ENCODE measurements at places on chromosomes 16 and 17.

GRCh38 chr16:53087101-53087500 is 32.3 kb downstream of the CHD9 start:
- DNase-seq, result no peak

DNA sequence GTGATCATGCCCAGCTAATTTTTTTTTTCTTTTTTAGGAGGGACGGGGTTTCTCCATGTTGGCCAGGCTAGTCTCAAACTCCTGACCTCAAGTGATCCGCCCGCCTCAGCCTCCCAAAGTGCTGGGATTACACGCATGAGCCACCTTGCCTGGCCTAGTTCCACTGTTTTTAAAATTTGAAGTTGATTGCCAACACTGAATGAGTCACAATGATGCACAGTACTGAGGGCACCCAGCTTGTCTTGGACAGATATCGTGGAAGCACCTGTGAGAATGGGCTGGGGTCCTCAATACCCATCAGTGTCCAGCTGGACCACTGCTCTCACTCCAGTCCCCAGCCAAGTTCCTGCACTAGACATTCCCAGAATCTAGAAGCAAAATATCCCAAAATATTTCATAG is 2.5 kb downstream of the KNOP1 start:
- DNase-seq, result no peak

GRCh38 chr17:60468371-60468770 is 46.1 kb downstream of the CHCT1 start:
- DNase-seq, result no peak

GRCh38 chr17:12421646-12422306 is 243.9 kb upstream of the MYOCD start:
- no peak for DNase-seq

DNA sequence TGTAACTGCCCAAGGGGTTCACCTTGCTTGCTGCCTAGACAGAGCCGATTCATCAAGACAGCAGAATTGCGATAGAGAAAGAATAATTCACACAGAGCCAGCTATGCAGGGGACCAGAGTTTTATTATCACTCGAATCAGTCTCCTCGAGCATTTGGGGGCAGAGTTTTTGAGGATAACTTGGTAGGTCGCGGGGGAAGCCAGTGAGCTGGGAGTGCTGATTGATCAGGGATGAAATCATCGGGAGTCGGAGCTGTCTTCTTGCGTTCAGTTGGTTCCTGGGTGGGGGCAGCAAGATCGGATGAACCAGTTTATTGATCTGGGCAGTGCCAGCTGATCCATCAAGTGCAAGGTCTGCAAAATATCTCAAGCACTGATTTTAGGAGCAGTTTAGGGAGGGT is 9.1 kb downstream of the ITGAM start:
- DNase-seq, result no peak

GRCh38 chr16:54430491-54431030 is 144.0 kb upstream of the IRX3 start:
- no peak for DNase-seq

GRCh38 chr16:64196444-64196843 is 925.4 kb downstream of the CDH11 start:
- no peak for DNase-seq

DNA sequence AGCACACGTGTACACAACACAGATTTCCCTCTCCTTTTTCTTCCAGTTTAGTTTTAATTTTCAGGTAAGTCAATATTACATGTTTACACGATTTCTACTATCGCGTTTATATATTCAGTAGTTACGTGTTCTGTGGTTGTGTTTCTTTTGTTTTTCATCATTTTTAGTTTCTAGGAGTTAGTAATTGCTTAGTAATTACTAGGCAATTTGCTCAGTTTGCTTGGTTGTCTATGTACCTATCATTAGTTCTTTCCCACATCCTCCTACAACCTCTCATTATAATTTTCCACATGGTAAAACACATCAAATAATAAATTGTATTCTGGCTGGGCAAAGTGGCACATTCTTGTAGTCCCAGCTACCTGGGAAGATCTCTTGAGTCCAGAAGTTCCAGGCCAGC is 24.6 kb upstream of the GUCY2D start:
- DNase-seq, result no peak

DNA sequence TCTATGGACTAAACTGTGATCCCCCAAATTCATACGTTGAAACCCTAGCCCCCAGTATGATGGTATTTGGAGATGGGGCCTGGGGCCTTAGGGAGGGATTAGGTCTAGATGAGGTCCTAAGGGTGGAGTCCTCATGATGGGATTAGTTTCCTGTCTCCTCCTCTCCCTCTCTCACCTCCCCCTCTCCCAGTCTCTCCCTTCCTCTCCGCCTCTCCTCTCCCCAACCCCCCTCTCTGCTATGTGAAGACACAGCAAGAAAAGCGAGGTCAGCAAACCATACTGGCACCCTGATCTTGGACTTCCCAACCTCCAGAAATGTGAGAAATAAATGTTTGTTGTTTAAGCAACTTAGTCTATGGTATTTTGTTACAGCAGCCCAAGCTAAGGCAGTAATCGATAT is 15.4 kb downstream of the ZNF18 start:
- DNase-seq, result no peak

GRCh38 chr17:9612006-9612405 is 33.3 kb upstream of the USP43 start:
- DNase-seq, result no peak

DNA sequence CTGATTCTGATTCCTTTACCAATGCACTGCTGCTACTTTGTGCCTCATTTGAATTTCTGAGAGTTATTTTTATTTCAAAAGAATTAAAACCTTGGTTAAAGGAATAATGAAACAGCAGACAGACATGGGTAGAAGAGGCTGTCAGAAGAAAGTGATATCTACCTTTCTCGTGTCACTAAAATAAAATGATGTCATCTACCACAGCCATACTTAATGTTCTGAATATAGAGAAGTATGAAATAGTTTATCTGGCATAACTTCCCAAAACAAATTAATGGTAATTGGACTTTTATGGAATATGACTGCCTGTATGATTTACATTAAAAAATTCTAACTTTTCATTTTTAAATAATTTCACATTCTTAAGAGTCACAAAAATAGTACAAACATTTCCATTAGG is 52.5 kb downstream of the EFCAB13 start:
- DNase-seq, result no peak

DNA sequence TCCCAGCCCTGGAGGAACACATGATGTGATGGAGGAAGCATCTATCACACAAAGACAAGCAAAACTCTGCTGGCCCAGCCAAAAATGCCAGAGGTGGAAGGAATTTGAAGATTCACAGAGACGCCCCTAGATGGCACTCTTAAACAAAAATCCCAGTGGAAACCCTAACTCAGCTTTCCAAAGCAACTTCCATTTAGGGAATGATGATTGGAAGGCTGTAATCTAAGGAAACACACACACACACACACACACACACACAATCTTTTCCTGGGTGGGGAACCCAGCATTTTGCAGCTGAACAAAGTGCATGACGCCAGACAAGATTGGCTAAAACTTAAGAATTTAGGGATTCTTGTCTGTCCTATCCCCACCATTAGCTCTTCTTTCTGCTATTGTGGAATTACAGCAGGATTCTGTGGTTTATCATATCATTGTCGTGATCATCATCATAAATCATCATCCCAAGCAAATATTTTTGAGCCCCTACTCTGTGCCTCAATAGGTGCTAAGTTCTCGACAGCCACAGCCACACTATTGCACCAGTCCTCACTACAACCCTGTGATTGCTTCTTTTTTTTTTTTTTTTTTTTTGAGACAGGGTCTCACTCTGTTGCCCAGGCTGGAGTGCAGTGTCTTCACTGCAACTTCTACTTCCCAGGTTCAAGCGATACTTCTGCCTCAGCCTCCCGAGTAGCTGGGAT is 1.6 kb upstream of the LDAF1 start:
- DNase-seq, result peak; percentile 17

DNA sequence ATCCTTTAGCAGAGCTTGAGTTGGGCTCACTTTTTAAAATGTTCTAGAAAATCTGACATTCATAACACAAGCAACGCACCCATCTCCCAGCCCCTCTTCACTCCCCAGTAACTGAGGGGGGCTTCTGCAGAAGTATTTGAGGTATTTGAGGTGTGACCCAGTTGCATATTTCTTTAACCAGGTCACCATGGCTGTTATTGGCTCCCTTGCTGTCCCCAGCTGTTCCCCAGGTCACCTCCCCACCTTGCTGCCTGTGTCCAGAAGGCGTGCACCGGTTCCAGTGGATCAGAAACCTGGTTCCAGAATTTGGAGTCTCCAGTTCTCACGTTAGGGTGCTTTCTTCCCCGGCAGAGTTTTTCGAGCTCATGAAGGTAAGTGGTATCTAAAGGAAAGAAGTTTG is 13.8 kb downstream of the PGS1 start:
- no peak for DNase-seq

GRCh38 chr16:17173281-17173680 is 297.5 kb downstream of the XYLT1 start:
- DNase-seq, result no peak

DNA sequence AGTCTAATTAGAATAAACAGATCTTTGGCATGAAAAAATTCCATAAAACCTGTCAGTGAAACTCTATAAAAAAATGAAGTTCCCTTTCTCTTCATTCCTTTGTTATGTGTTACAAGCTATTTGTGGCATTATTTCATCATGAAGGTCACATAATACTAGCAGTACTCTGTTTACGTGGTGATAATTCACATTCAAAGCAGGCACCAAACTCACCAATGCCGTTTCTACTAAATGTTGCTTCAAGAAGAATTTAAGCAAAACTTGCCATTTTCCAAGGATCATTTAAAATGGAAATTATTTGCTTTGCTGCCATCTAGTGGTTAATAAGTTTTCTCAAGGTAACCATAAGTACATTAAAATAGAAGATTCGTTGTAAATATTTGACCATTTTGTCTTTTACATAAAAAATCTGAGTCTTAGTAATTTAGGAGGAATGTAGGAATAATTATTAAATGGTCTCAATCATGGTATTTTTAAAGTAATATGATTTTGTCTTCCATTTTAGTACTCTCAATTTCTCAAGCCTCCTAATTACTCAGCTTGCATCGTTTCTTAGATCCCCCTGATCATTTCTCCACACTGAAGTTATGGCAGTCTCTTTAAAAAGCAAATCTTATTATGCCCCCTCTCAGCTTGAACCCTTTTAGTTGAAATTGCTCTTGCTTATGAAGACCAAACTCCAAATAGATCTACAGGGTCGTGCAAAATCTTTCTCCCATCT is 80.8 kb downstream of the OMG start:
- peak; percentile 49 for DNase-seq

GRCh38 chr17:80795090-80795580 is 196.5 kb upstream of the CHMP6 start:
- no peak for DNase-seq

DNA sequence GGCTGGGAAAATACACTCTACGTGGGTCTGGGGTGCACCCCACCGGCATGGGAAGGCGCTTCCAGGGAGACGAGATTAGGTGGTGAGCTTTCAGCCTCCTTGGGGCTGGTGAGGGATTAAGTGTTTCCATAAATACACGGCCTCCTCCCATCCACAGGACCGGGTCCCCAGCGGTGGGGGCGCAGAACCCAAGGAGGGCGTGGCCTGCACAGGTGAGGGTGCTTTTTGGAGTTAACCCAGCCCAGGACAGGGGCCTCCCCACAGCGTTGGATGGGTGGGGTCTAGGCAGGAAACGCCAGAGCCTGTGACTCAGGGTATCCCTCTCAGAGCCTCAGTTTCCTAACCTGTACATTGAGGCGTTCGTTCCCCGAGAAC is 1.1 kb downstream of the C16orf74 start:
- no peak for DNase-seq

DNA sequence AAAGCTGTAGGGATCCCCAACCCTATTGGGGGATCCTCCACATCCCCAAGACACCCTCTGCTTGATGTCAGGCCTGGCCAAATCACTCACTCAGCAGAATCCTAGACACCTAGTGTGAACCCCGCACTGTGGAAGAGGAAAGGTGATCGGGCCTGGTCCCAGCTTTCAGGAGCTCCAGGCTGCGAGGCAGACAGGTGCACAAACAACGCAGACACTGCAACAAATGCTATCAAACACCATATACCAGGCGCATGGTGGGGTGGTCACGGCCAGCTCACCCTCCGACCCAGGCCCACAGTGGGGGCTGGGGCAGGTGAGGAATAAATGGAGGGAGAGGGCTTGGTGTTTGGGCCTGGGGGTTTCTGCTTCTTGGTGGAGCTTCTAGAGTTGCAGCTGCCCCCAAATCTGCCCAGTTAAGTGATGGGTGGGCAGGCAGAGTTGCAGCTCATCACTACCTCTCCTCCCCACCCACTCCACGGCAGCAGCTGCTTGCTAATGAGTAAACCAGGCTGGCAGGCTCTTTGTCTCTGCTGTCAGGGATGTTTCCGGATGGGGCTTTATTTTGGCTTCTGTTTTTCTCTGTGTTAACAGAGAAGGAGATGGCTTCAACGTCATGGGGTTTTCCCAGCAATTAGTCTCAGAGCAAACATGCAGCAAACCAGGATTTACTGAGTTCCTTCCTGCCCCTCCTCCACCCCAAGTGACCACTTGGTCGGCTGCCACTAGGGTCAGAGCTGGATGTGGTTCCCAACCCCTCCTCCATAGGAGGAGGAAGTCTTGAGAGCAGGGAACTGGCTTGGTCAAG is 46.6 kb downstream of the PECAM1 start:
- DNase-seq, result peak; percentile 38

DNA sequence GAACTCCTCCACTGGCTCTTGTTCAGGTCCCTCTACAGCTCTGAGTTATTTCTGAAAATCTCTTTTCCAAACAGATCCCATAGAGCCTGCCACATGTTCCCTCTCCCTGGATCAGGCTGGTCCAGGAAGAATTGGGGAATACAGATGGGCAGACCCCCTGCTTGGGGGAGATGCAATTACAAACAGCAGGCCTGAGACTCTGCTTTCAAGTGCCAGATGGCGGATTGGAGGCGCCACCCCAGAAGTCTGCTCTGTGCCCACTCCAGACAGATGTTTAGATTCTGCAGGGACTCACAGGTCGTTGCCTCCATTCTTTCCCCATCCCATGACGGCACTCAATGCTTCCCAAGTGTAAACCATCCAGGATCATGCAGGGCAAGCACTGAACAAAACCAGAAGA is 316.6 kb downstream of the SLC39A11 start:
- no peak for DNase-seq

DNA sequence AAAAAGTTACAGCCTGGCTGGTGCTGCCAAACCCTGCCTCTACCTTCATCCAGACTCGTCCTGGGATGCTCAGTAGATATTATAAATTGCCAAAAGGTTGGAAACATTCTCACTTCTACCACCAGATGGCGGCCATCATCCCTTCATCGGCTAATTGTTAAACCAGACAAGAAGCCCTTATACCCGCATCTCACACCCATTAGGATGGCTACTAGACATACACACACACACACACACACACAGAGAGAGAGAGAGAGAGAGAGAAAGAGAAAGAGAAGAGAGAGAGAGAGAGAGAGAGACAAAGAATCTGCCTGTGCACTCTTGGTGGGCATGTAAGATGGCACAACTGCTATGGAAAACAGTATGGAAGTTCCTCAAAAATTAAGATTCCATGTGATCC is 15.0 kb upstream of the SCIMP start:
- DNase-seq, result peak; percentile 82

- no peak for DNase-seq
Observed at GRCh38 chr16:17474572-17474971, 3.8 kb upstream of the XYLT1 start.

GRCh38 chr17:1186923-1187771 is 7.4 kb upstream of the ABR start:
- peak; percentile 80 for DNase-seq

All from CD4-positive, alpha-beta T cell treated with Interleukin-2 at 100 ng/mL for 4 hours (primary cell).